ENCODE measurements at places on chromosomes 16 and 17.

GRCh38 chr17:11916091-11916490, 81.2 kb downstream of the ZNF18 start:
- DNase-seq: no peak

DNA sequence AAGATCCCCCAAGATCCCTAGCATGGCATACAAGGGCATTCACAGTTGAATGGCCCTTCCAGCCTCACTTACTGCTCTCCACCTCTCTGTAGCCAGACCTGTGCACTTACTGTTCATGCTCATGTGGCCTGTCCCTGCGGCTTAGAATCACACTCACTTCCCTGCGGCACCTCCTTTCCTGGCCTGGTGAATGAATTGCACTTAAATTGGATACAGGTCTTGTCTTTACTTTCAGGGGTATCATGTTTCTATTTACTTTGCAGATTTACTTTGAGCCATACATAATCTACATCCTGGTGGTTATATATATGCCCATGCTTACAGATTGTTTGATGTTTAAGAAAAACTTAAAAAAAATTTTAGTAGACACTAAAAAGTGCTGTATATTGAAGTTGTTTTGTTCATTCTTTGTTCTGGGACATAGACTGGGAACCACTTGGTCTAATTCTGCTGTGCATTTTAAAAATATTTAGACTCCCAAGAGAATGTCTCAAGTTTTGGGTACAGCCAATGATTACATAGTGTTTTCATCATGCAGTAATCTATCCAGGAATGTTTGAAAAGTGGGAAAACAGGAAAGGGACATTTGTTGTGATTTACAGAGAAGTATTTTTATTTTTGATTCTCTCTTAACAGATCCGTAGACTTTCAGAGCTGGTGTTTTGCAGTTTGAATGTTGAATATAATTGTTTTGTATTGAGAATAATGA, 63.9 kb downstream of the NUP88 start:
- DNase-seq: no peak

GRCh38 chr16:85517154-85517553, 96.0 kb upstream of the GSE1 start:
- DNase-seq: no peak

DNA sequence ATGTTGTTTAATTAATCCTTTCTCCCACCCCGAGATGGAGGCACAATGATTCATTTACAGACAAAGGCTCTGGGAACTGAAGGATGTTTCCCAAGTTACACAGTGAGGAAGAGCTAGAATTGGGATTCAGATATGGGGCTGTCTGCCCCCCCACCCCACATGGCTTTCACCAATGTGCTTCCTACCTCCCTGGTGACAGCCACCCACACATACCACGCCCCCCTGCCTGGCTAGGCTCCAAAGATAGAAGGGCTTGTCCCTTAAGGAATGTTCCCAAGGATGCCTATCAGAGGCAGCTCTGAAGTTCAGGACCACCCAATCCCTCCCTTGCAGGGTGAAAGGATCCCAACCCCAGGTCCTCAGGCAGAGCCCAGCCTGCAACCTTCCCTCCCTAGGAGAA, 32.9 kb downstream of the CFAP20 start:
- no peak for DNase-seq

DNA sequence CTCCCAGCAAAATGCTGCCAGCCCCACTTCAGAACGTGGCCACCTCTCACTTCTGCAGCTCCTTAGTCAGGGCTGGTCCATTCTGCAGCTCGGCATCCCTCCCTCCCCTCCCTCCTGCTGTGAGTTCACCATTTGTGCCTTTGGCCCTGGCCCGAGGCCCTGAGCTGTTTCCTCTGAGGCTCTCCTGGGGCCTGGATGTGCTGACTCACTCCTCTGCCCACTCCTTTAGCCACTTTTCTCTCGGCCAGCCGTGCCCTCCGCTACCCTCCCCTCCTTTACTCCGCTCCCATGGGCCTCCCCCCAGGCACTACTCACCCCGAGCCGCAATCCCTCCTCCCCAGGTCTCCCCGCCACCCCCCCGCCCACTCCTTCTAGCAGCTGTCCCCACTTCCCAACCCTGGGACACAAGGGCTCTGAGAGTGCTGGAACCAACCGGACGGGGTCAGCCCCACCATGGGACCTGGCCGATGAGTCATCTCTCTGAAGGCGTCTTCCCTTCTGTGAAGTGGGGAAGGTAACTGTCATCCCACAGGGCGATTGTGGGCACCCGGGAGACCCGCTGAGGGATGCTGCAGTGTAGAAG, 11.5 kb downstream of the KCNG4 start:
- no peak for DNase-seq

DNA sequence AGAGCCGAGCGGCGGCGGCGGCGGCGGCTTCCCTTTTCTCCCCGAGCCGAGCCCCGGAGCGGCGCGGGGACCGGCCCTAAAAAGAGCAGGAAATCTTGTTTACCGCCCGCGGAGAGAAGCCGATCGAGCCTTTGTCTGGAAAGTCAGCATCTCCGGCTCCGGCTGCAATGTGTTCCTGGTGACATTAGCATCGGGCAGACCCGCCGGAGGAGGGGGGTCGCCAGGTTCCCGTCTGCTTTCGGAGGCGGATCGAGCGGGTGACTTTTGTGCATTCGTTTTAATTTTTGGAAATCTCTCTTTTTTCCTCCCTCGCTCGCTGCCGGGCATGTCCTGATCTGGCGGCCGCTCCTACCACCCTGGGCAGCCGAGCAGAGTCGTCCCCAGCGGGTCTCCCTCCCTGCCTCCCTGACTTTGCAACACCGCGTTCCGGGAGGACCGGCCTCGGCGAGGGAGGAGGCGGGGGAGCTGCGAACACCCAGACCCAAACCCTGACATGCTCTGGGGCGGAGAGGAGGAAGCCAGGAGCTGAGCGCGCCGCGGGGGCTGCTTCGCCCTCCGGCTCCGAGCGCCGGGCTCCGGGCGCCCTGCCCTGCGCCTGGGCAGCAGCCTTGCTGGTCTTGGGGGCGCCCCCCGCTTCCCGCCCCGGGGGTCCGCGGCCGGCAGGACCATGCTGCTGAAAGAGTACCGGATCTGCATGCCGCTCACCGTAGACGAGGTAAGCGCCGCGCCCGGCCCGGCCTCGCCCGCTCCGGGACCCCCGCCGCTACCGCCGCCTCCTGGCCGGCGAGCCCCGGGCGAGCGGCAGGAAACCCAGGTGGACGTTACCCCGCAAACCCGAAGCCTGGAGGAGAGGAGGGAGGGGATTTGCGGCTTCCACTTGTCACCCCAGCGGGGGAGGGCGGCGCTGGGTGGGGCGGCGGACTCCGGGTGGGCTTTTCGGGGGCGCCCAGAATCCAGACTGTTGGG, 690 bp downstream of the PITPNC1 start:
- peak; percentile 58 for DNase-seq

DNA sequence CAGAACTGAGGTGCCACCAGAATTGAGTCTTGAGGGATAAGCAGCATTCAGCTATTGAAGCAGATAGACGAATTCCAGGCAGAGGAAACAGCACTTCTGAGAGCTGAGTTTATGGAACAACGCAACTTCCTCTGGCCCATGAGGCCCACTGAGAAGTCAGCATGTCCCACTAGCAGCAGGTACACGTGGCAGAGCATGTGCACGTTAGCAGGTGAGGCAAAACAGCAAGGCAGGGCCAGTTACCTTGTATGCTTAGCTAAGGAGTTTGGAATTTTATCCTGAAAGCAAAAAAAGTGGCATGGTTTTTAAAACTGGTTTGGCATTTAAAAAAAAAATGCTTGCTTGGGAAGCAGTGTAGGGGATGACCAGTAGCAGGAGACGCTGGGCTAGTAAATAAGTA, 305.6 kb downstream of the CPPED1 start:
- no peak for DNase-seq

- no peak for DNase-seq
Measured at GRCh38 chr16:49443576-49443975, 70.0 kb downstream of the C16orf78 start.

DNA sequence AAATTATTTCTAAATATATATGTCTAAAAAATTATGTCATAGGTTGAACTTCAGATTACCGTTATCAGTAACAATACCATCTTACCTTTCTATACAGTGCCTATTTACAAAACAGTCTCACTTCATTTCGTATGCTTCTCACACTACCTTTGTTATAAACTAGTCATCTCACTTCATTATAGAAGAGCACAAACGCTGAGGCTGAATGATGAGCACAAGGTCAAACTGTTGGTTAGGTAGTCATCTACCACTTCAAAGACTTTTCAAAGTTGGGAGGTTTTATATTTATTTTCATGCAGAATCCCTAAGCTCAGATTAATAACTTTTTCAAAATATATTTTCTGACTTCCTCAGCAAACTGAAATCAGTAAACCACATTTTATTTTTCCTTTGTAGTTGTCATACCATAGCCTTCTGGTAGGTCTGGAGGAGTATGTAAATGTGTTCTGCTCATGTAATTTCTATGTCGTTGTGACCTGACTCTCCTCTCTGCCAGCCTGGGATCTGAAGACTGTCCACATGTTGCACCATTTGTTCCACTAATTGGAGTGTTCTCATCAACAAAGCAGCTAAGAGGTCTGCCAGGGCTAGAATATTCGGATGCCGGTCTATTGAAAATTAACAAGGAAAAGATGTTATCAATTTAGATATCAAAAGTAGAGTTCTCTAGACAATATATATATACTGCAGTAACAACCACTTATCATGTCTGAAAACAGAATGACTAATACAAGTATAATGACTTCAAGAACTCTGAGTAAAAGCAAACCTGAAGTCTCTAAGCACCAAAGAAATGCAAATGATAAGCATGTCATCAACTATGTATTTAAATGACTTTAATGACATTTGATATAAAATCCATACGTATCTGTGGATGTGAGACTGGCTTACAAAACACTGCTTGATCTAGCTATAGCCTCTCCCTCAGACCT, 73.9 kb downstream of the CEP95 start:
- no peak for DNase-seq
